Stimulated activated CD4-positive, alpha-beta T cell treated with anti-CD3 and anti-CD28 coated beads, Interleukin-1b, Interleukin-23, amount 100 ng/mL, for 4 hours (primary cell): ENCODE measurements at places on chromosomes 2 and 18.

DNA sequence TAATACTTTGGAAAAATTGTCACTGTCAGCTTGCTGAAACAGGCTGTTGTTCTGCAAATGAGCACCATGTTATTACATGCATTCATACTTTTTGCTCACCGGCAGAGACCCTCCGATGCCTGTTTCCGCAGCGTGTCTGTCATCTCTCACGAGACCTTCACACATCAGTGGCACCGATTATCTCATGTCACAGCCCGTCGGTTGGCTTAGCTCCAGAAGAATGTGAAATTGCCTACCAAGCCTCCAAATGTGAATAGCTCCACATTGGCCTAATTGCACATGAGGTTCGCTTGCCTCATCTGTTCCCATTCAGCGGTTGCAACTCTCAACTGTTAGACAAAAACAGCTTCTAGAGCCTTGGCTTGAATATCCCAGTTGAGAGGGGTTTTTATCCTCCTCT is 233.0 kb downstream of the ACTR3 start:
- no peak for DNase-seq

- no peak for DNase-seq
Measured at GRCh38 chr2:73307720-73308119, 14.4 kb upstream of the EGR4 start.

DNA sequence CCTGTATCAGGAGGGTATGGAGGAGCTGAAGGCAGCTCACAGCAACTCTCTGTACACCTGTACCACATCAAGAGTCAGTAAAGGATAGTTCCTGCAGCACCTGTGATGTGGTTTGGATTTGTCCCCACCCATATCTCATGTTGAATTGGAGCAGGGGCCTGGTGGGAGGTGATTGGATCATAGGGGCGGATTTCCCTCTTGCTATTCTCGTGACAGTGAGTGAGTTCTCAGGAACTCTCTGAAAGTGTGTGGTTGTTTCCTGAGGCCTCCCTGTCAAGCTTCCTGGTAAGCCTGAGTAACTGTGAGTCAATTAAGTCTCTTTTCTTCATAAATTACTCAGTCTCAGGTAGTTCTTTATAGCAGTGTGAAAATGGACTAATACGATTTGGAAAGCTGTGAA is 28.9 kb downstream of the OSBPL1A start:
- peak; percentile 20 for DNase-seq

DNA sequence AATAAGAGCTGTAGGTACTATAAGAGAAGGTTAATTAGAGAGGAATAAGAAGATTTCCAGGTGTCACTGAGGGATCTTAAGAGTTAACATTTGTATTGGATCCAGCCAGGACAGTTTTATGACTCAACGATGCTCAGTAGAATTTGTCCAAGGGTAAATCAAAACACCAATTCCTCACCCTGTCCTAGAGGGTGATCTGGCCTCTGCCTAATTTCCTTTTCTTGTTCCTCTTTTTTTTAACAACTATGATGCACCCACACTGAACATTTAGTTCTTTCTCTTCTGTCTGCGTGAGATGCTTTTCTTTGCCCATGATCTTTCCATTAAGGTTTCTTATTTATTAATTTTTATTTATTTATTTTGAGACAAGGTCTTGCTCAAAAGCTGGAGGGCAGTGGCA is 92.0 kb downstream of the PMS1 start:
- DNase-seq, result no peak

- no peak for DNase-seq
Measured at GRCh38 chr2:193124815-193125214, 930.1 kb upstream of the TMEFF2 start.

GRCh38 chr18:56391931-56392590 is 246.3 kb downstream of the TXNL1 start:
- no peak for DNase-seq

GRCh38 chr18:44838971-44839666 is 158.4 kb downstream of the SETBP1 start:
- peak; percentile 44 for DNase-seq

DNA sequence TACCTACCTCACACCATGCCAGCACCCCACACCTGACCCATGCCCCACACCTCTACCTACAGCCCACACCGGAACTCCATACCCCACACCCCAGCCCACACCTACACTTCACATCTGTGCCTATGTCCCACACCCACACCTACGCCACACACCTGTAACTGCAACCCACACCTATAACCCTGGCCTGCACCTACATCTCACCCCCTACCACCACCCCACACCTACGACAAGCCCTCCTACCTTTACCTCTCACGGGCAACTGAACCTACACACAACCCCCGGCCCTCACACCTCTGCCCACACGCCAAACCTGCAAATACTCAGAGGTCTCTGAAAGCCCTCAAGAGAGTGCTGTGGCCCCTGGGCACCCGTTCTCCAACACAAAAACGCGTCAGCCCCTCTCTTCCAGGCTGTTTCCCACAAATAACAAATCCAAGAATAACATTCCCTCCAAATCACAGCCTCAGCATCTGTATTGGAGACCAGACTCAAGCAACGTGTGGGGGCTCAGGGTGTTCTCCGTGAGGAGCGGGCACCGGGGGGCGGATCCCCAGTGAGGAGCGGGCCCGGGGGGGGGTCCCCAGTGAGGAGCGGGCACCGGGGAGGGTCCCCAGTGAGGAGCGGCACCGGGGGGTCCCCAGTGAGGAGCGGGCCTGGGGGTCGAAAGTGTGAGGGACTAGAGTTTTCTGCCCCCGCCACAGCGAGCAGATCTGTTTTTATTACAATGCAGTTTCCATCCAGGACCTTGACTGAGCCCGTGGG is 33.4 kb downstream of the SLC66A2 start:
- DNase-seq, result no peak

GRCh38 chr18:48590678-48591077 is 51.8 kb downstream of the CTIF start:
- no peak for DNase-seq

- DNase-seq, result no peak
Measured at GRCh38 chr2:86012007-86012712, 93.5 kb downstream of the POLR1A start.

- no peak for DNase-seq
Measured at GRCh38 chr18:48529796-48530195, 9.0 kb upstream of the CTIF start.

GRCh38 chr2:169623235-169623634 is 39.1 kb downstream of the PPIG start:
- DNase-seq, result no peak

GRCh38 chr2:166375736-166376487 is at the start of gene SCN9A:
Gene SCN9A (minus strand): TSS chr2:166375944. CDS start chr2:166311756, 64,188 bp downstream.
- no peak for DNase-seq

DNA sequence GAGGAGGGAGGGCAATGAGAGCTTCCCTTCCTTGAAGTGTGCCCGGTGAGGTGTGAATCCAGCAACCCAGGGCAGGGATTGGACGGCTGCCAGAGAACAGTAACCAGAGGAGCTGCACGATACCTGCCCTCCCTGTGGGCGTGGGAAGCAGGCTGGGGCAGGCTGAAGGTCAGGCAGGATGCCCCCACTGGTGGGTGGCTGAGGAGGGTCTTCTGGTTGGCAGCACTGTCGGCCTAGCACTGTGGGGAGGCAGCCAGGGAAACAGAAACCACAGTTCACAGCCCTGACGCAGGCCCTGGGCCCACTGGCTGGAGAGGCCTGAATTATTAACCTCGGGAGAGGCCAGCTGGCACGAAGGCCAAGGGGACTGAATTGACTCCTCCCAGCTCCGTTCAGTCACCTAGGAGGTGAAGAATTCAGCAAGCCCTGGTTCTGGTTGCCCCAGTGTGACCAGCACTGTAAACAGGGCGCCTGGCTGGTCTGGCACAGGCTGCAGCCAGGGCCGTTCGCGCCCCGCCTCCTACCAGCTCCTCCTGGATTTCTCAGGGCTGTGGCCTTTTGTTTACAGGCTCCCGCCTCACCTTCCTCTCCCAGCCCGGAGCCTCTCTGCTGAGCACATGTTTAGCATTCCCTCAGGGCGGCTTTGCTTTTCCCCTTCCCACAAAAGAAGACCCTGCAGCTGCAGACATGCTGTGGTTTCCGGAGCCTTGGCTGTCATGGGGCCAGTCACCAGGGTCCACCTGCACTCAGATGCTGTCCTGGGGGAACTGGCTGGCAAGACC is 97.8 kb downstream of the B3GNT2 start:
- no peak for DNase-seq

- no peak for DNase-seq
Measured at GRCh38 chr2:44087714-44088092, 81.0 kb upstream of the PPM1B start.

DNA sequence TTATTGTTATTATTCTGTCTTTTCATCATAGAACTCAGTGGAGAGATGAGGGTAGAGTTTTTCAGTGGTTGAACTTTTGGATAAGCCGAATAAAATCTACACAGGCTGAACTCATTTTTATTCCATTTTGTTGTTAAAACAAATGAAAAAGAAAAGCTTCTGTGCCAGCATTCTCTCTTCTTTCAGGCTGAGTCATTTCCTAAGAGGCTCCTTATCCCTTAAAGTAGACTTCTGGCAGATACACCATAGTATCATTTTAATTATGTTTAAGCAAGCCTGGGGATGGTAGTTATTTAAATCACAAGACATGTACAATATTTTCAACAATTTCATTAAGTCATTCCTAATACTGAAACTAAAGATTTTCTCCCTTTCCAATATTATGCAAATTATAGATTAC is 1364.0 kb upstream of the NRXN1 start:
- no peak for DNase-seq

GRCh38 chr2:171383134-171383533 is 50.7 kb downstream of the METTL8 start:
- DNase-seq, result no peak

DNA sequence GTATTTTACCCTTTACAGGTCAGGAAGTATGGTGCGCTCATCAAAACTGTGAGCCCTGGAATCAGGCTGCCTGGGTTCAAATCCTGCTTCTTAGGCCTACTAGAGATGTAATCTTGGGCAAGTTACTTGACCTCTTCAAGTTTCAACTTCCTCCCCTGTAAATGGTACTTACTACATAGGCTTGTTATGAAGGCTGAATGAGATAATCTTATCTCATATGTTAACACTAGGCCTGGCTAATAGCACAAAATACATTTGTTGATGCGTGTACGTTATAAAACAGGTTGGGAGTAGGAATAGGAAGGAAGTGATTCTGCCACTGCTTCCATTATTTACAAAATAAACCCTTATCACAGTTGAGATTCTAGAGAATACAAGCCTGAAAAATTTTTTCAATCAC is 1.7 kb upstream of the RFTN2 start:
- no peak for DNase-seq

DNA sequence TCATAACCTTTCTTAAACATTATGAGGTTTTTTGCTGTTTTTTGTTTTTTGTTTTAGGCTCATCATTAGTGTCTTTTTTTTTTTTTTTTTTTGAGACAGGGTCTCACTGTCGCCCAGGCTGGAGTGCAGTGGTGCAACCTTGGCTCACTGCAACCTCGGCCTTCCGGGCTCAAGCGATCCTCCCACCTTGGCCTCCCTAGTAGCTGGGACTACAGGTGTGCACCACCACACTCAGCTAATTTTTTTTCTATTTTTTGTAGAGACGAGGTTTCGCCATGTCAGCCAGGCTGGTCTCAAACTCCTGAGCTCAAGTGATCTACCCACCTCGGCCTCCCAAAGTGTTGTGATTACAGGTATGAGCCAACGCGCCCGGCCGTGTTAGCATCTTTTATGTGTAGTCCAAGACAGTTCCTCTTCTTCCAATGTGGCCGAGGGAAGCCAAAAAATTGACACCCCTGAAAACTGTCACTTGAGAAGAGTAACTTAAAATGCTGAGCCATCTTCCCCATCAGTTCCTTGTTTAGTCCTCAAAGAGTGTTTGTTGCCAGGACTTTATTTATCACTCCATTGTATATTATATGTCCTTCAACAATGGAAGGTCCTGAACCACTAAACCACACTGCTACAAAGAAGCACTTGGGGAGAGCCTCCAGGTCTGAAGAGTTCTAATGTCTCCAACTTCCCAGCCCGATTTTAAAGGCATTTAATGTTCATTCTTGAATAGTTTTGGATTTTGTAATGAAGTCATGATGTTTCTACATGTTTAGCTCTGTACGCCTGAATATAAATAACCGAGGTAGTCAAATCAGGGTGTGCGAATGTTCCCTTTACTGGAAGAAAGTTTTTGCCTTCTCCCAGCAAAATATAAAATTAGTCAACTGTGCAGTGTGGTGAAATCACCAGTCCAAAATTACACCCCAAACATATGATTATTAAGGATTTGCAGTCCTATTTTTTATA is 26.4 kb downstream of the ZNF516 start:
- DNase-seq, result no peak

GRCh38 chr2:8049176-8049575 is 632.7 kb upstream of the ID2 start:
- no peak for DNase-seq

DNA sequence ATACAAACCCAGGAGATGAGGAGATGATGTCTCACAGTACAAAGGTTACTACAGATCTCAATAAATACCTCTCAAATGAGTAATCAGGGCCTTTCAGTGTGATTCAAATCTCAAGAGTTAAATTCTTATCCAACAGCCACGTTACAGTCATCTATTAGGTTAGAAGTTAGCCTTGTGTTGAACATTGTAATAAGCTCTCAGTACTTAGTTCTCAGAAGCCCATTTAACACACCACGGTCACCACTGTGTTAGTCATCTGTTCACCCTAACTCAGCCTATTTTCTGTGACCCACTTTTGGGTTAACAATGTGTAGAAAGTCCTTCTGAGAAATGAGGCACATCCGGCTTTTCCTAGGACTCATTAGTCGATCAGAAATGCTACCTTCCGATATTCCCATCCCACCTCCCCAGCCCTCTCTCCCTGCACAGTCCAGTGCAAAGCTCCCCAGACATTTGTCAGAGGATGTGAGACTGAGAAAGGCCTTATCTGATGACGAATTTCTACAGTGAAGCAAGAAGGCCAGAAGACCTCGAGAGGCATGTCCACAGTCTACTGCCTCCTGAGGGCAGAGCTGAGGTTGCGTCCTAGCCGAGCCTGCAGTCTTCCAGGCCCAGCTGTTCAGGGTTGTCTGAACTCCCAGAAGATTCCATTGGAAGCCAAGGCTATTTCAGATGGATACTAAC is 92.6 kb downstream of the ACTR2 start:
- DNase-seq, result no peak

DNA sequence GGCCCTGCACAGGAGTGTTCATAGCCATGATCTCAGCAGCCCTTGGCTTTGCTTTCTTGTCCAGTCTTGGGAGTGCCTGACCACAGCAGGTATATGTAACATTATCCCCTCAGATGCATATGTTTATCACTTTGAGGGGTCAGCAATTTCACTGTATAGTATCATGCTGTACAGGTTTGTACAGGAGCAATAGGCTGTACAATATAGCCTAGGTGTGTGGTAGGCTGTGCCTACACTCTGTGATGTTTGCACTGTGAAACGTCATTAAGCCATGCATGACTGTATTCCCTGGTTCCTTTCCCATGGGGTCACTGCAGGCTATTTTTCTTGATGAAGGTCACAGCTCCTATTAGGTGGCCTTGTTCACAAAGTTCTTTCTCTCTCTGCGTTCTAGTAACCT is 4.7 kb upstream of the IL36G start:
- no peak for DNase-seq

- DNase-seq, result no peak
Measured at GRCh38 chr18:7177116-7177744, 53.7 kb upstream of the LRRC30 start.

DNA sequence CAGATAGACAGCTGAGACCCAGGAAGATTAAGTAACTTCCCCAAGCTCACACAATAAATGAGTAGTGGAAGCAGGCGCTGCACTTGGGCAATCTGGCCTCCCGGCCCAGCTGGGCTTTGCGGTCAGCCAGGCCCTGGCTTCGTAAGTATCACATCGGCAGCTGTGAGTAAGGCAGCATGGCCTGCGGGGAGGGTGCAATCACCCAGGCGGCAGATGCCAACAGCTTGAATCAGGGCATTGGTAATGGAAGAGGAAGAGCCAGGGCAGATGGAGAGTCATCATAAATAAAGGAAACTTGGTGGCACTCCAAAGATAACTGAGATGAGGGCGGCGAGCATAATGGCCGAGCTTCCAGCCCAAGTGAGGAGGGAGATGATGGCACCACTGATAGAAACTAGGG is 217.9 kb upstream of the PID1 start:
- DNase-seq, result no peak
